ENCODE measurements at places on chromosomes 6 and 20.

GRCh38 chr20:25018425-25018824 lies 25.9 kb upstream of the APMAP start:
- no peak for DNase-seq

GRCh38 chr6:40586369-40587201 lies 579 bp downstream of the LRFN2 start:
- DNase-seq: no peak

GRCh38 chr6:12246900-12247299 lies 43.3 kb upstream of the EDN1 start:
- no peak for DNase-seq

- DNase-seq: no peak
Observed at GRCh38 chr6:53203483-53203882, 54.8 kb upstream of the GCM1 start.

GRCh38 chr6:161273274-161273751 lies 548 bp downstream of the AGPAT4 start:
- DNase-seq: peak; percentile 70

- no peak for DNase-seq
Observed at GRCh38 chr6:134147034-134147533, 94.7 kb upstream of the SLC2A12 start.

DNA sequence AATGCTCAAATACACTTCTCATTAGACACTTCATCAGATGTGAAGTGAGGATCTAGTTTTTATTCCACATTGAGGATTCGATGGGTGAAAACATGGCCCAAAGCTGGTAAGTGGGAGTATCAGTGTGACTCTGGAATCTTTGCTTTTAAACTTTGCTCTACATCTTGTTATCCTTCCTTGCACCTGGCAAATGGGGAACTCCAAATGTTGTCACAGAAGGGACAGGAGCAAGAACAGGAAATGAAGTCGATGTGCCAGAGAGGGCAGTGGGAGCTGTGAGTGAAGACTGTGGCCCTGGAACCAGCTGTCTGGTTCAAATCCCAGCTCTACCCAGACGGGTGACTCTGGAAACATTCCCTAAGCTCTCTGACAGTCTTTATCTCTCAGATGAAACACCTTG lies 86.7 kb upstream of the AGPAT4 start:
- DNase-seq: no peak

DNA sequence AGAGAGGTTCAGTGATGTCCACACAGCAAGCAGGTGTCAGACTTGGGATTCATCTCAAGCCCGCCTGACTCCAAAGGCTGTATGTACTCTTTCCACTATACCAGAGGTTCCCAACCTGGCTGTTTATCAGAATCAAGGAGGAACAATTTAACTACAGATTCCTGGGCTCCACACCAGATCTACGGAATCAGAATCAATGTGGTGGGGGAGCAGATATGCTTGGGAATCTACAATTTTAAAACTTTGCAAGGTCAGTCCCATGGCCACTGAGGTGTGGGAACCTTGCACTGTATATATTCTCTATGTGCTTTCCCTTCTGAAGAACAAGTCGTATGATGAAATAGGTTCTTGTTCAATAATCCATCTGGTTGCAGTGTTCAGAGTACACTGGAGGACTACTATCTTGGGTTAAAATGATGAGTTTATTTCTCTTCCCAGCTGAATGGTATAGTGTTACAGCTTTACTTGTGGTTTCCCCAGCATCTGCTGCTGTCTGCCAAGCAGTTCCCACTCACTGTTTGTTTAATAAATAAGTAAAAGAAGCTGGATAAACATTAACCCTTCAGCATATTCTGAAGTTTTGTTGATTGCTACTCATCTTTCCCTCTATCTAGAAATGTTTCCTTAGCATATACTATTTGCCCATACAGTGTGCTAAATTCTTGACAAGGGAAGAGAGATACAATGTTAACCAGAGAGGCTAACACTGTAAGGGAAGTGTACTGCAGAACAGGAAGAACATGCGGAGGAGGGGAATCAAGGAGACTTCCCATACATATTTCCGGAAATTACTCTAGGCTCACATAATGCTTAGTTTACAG lies 9.9 kb downstream of the TTI1 start:
- DNase-seq: peak; percentile 95

- DNase-seq: peak; percentile 71
Observed at GRCh38 chr6:3721810-3722621, 29.5 kb downstream of the PXDC1 start.

DNA sequence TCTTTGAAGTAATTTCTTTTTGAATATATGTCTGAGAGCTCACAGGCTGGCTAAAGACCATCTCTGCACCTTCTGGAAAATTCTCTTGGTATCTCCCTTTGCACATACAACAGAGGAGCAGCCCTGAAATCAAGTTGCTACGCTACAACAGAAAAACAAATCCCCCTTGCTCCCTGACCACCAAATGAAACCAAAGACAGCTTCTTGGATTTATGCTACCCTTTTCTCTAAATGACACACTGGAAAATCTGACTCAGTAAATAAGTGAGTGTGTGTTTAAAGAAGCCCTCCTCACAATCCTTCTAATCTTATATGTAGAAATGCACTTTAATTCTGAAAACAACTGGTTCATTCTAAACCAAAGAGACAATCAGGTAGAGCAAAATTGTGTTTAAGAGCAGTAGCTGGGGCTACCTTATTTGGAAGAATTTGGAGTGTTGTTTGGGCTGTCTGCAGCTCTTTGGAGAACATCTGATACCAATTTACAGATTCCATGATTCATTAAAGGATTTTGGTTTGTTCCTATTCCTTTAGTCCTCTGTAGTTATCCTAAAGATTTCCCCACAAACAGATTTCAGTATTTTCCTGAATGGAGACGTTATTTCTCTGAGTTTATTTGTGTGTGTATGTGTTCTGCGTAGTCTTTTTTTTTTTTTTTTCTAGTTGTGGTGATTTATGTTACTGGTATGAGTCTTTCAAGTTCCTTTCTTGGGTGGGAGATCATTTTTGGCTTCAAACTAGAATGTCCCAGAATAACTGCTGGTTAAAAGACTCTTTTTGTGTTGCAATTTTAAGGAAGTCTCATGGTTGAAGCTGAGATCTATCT lies 36.4 kb upstream of the UTRN start:
- DNase-seq: peak; percentile 77

GRCh38 chr6:43037197-43037596 lies 15.8 kb downstream of the RRP36 start:
- DNase-seq: no peak

DNA sequence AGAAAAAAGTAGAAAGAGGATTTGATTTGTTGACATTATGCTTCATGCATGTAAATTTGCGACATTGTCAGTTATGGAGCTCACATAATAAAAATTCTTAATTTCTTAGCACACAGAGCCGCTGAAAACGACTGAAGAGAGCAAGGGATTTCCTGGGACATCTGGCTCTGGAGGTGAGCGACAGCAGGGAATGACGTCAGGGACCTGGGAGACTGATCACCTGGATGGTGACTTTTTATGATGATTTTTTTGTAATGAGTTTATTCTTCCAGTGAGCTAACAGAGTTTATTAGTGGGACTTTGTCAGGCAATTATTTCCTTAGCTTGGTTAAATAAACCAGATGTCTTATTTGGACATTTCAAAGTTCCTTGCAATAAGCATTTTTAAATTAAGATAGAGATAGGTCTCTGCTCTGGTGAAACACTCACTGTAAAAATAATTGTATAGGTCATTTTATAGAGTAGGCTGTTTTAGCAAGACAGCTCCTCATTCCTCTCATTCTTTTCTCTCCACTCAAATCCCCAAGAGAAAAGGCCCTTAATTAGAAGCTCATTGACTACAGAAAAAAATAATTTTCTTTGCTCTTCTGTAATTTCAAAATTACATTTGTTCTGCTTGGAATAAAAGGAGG lies 19.4 kb downstream of the TMEM200A start:
- peak; percentile 57 for DNase-seq

GRCh38 chr6:147176795-147177194 lies 27.4 kb upstream of the STXBP5 start:
- no peak for DNase-seq

- peak; percentile 35 for DNase-seq
Observed at GRCh38 chr6:129671442-129672340, 38.3 kb downstream of the ARHGAP18 start.

DNA sequence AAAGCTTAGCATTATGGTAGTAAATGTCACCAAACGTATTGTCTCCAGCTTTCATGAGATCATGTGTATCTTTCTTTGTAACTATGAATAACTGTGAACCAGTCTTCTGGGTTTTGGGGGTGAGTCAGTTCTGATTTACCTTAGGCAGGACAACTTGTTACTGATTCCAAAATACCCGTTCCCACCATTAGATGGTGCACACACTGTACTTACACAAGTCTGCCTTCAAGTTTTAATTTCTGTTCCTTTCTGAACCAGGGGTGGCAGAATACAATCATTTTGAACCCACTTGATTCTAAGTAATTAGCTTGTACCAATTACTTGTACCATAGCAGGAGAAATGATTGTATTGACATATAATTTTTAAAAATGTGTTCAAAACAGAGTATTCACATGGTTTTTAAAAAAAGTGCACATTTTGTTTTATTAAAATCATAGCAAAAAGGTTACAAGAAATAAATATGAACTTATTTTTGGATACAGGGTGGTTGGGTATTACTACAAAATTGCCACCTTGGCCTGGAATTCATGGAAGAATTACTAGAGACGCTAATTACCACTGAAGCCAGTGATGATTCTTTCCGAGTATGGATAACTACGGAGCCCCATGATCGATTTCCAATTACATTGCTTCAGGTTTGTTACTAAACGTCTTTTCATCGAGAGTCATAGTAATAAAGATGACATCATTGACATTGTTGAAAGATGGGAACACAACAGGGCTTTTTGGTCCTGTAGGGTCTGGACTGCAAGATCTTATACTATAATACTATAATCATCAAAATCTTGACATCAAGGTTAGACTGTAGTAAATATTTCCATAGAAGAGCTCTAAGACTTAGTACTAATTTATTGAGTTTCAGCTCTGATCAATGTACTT lies 75.2 kb upstream of the GLP1R start:
- peak; percentile 89 for DNase-seq

- peak; percentile 46 for DNase-seq
Observed at GRCh38 chr6:166379800-166380199, 2.9 kb downstream of the MPC1 start.

DNA sequence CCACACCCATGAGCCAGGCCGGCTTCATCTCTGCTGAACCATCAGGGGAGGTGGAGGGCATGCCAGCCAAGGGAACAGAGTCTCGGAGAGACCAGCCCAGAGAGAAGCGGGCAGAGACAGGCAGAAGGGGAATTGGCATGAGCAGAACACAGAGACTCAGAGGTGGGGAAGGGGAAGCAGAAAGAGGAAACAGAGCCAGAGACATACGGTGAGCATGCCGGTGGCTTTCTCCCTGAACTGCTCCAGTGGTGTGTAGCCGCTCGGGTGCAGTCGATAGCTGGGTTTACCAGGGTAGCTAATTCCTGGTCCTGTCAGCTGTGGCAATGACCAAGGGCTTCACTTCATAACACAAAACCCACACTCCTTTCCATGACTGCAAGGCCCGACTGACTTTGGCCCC lies 83.6 kb upstream of the CCDC167 start:
- no peak for DNase-seq

GRCh38 chr6:25882051-25882496 lies 8.0 kb upstream of the SLC17A3 start:
- no peak for DNase-seq

- DNase-seq: no peak
Observed at GRCh38 chr20:18497603-18498002, 578 bp upstream of the RBBP9 start.

- DNase-seq: no peak
Observed at GRCh38 chr6:42820512-42821340, 38.9 kb downstream of the BICRAL start.

DNA sequence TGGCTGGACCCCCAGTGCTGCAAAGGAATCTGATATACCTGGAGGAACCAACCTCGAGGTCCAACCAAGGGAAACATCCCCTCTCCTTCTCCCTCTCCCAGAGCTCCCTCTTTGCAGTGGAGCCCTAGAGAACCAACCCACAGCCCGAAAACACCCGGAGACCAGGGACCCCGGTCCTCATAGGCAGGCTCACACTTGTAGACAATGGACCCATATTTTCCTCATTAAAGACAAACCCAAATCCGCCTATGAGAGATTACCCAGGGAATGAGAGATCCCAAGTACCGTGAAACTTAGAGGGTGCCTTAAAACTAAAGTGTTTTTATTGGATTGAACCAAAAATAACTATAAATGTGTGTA lies 9.6 kb upstream of the FOXF2 start:
- DNase-seq: no peak

- no peak for DNase-seq
Observed at GRCh38 chr20:56222201-56222600, 26.3 kb upstream of the MC3R start.

GRCh38 chr6:52788478-52788877 lies 15.1 kb downstream of the GSTA1 start:
- DNase-seq: no peak

DNA sequence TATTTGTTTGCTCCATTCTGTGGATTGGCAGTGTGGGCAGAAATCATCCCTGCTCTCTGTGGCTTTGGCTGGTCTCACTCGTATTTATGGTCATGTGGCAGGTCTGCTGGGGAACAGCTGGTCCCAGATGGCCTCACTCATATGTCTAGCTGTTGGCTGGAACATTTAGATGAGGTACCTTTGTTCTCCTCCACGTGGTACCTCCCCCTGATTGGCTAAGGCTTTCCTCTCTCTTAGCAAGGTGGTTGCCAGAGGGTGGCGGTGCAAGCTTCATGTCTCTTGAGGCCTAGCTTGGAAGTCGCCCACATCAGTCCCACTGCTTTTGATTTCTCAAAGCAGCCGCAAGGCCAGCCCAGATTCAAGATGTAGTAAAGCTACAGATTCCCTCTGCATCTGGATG lies 348.5 kb upstream of the BTBD3 start:
- no peak for DNase-seq

- DNase-seq: peak; percentile 51
Observed at GRCh38 chr20:46057856-46058598, 29.0 kb downstream of the SLC12A5 start.

- no peak for DNase-seq
Observed at GRCh38 chr6:6193221-6193745, 127.2 kb downstream of the F13A1 start.

- peak; percentile 52 for DNase-seq
Observed at GRCh38 chr6:36268478-36269275, 1.2 kb upstream of the PNPLA1 start.

DNA sequence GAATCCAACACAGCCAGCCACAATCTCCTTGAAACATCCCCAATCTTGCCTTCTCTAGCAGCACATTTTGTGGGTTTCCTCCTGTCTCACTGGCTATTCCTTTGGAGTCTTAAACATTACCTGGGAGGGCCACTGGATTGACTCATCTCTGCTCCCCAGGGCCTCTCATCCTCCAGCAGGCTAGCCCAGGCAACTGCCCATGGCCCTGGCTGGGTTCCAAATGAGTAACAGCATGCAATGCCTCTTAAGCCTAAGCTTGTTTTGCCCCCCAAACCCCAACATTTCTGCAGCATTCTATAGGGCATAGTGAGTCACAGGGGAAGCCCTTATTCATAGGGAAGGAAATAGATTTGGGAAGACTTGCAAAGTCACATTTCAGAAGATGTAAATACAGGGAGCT lies 204.9 kb downstream of the FOXA2 start:
- DNase-seq: peak; percentile 62

DNA sequence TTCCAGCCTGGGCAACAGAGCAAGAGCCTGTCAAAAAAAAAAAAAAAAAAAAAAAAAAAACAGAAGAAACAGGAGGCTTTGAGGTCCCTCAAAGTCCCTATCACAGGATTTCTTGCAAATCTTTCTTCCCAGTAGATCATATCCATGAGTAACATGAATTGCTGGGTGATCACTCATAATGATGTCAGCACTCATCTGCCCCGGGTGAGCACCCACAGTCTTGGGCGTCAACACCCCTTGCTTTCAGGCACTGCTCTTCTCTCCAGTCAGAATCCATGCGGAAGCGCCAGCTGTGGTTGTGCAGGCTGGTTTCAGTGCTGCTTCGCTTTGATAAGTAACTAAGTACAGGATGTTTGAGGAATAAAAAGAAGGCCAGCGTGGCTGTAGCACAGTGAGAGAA lies 40.2 kb upstream of the INSM1 start:
- DNase-seq: no peak
